ENCODE measurements at places on chromosomes 16 and 17.

DNA sequence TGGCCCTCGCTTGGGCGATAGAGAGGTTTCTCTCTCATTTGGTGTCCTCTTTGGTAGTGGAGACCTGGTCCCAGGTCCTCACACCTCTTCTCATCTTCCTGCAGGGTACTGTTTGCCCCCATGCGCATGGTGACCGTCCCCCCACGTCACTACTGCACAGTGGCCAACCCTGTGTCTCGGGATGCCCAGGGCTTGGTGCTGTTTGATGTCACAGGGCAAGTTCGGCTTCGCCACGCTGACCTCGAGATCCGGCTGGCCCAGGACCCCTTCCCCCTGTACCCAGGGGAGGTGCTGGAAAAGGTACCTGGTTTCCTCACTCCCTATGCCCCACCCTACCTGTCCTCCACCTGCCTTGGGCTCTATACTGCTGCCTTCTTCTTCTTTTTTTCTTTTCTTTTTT lies 10.5 kb downstream of the MVP start:
- DNase-seq = no peak

- DNase-seq = no peak
Observed at GRCh38 chr17:53191878-53192277, 630.8 kb upstream of the KIF2B start.

GRCh38 chr16:81493755-81494433 lies 49.3 kb downstream of the CMIP start:
- peak; percentile 22 for DNase-seq

DNA sequence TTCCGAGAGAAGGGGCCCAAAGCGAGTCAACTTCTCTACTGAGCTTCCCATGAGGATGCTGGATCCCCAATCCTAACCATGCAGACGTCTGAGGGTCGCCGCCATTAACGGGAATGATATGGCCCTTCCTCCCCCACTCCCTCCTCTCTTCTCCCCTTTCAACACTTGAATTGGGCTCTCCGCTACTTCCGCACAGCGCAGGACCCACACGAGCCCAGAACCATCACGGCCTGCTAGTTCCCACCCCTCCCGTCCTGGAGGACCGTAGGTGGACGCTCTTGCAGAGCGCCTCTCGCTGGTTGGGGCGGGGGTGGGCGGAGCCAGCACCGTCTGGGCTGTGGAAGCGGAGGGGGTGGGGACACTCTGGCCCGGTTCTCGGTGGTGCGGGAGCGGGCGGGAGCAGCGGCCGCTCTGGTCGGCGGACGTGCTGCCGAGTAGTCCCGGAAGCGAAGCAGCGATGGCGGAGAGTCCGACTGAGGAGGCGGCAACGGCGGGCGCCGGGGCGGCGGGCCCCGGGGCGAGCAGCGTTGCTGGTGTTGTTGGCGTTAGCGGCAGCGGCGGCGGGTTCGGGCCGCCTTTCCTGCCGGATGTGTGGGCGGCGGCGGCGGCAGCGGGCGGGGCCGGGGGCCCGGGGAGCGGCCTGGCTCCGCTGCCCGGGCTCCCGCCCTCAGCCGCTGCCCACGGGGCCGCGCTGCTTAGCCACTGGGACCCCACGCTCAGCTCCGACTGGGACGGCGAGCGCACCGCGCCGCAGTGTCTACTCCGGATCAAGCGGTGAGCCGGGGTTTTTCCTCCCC lies at the start of gene UBE2Z:
UBE2Z (plus strand) TSS at position 361 of the 797 bp plus-strand sequence; CDS start at position 458, 97 bp downstream.
- peak; percentile 84 for DNase-seq

DNA sequence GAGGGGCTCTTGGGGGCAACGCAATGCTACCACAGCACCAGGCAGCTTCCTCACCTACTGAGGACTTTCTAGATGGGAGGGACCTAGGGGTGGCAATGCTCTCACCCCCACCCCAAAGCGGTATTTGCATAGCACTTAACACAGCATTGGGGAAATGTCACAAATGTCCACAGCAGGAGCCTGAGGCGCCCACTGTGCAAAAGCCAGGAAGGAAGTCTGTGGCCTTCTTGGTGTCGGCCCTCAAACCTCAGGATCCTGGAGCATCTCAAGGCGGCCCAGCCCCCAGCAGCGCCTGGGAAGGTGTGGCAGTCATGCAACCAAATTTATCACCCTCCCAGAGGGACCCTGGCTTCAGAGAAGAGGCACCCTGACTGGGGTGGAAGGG lies 45.3 kb downstream of the WNT3 start:
- DNase-seq = no peak

DNA sequence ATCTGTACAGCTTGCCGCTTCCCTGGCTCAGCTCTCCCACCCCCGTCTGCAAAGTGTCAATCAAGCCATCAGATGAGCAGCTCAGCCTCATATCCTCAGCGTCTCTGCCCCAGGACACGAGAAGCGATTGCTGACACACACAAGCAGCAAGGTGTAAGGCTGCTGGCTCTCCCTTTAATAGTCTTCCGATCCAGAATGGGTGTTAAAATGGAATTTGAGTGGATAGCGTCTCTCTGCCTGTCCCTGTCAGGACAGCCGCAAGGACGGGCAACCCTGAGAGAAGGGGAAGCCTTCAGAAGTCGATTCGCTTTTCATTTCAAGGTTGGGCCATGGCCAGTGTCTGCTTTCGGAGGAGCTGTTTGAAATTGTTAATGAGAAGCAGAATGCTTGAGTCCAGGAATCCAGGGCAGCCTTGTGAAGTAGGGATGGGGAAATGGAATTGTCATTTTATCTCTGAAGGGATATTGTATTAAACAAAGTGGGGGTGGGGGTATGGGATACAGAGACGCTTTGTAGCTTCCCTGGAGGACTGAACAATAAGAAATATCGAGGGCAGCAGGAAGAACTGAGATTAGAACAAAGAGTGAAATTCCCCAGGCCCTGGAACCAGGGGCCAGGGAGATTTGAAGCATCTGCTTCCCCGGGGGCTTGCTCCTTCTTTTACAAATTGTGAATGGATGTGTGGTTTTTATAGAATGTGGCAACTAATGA lies 4.7 kb upstream of the PIPOX start:
- no peak for DNase-seq

DNA sequence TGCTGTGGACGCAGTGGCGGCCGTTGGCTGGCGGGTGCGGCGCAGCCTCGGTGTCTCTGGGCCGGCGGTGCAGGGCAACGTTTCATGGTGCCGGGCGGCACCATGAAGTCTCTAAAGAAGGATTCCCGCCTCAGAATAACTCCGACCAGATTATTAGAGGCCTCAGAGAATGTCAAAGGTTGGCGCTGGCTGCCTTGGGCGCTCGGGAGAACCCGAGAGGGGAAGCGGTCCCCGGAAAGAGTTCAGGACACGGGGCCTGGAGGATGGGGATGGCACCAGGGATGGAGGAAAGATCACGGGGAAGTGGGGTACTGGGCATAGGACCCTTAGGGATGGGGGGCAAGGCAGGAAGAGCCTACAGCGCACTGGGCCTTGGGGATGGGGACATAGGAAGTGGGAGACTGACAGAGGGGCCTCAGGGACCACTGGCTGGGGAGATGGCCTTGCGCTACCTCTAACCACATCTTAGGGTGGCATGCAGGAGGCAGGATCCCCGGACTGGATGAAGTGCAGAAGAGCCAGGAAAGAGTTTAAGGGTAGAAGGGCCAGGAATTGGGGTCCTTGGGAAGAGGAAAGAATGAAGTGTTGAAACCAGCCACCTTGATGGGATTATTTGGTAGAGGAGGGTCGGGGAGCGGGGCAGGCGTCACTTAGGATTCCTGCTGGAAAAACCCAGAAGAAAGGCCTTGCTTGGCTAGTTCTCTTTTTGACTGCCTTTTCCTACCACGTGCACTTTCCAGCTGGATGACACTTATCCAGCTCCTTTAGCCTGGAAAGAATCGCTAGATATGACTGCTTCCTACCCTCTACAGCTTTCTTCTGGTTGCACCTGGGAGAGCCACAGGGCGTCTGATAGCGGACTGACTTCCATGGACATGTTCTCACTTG lies 578 bp downstream of the MYCBPAP start:
- DNase-seq = no peak

DNA sequence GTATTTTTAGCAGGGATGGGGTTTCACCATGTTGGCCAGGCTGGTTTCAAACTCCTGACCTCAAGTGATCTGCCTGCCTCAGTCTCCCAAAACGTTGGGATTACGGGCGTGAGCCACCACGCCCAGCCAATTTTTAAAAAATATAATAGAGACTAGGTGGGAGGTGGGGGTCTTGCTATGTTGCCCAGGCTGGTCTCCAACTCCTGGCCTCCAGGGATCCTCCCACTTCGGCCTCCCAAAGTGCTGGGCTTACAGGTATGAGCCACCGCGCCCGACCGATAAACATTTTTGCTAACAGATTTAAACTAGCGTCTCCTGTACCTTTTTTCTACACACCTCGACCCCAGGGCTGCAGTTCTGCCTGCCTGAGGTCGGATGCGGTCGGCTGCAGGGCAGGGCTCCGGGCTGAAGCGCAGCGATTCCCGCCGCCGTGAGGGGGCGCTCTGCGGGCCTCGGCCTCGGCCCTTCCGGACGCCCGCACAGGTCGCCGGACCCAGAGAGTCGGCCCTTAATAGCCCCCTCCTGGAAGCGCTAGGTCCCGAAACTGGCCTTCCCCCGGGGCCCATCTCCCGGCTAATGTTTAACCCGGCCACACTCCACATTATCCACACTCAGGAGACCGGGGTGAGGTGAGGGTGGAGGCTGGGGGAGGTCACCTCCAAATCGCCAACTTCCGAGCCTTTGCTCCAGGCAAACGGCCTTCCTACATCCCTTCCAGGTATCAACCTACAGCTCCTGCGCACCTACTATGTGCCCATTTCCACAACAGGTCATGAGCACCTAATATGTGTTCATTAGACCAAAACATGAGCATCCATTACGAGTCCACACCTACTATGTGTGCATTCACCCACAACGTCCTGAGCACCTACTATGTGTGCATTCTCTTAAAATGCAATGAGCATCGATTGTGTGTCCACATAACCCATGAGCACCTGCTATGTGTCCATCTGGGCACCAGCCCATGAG lies 2.0 kb upstream of the GLIS2 start:
- DNase-seq = no peak

Measured in stimulated activated CD4-positive, alpha-beta T cell treated with anti-CD3 and anti-CD28 coated beads, Interleukin-12 subunit alpha, Interleukin-12 subunit beta, amount 100 ng/mL, for 24 hours (primary cell).